Lung microvascular endothelial cell (primary cell): ENCODE measurements at places on chromosomes 4 and X.

GRCh38 chrX:41781500-41781899, 57.5 kb downstream of the GPR82 start:
- DNase-seq: peak; percentile 45

DNA sequence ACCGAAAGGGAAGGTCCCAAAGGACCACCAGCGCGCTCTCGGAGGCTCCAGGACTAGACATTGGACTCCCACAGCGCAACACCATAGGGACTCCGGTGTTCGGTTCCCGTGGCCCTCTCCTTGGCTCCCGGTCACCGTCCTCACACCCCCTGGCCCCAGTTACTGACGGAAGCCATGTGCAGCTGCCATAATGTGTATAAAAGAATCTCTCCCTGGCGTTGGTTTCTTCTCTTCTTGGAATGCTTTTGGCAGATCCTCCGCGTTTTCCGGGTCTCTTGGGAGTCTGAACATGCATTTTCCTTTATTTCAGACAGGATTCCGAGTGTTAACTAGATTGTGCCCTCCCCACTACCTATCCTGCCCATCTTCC, 69.8 kb downstream of the FBXO8 start:
- DNase-seq: no peak

DNA sequence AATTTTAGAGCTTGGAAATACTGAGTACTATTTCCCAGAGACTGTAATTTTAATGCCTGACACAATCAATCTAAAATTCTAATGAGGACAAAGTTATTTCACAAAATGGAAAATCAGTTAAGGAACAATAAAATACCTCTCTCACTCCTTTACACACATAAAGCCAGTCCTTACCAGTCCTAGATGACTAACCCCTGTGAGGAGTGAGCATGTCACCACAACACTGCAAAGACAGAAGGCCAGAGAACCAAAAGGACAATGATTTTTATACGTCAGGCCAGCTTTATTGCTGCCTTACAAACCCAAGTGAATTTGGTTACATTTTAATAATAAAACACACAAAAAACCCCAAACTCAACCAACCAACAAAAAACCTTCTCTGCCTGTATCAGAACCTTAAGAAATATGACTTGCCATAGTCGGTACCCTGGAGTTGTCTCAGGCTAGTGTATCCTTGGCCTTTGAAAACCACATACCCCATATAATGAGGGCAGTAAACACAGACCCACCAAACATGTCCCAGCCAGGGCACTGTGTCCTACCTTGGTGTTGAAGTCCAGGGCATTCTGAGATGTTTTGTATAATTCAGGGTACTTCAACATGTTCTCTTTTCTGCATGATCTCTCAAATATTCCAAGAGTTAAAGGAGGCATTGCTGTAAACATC, 57.6 kb downstream of the SHISA3 start:
- no peak for DNase-seq

DNA sequence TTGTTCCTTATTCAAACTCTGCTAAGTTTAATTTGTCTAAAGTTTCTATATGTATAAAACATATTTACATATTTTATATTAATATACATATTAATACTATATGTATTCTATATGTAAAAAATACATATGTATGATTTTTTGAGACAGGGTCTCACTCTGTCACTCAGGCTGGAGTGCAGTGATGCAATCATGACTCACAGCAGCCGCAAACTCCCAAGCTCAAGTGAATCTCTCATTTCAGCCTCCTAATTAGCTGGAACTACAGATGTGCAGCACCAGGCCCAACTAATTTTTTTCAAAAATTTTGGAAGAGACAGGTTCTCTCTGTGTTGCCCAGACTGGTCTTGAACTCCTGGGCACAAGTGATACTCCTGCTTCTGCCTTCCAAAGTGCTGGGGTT, 684.9 kb downstream of the TRAM1L1 start:
- no peak for DNase-seq

DNA sequence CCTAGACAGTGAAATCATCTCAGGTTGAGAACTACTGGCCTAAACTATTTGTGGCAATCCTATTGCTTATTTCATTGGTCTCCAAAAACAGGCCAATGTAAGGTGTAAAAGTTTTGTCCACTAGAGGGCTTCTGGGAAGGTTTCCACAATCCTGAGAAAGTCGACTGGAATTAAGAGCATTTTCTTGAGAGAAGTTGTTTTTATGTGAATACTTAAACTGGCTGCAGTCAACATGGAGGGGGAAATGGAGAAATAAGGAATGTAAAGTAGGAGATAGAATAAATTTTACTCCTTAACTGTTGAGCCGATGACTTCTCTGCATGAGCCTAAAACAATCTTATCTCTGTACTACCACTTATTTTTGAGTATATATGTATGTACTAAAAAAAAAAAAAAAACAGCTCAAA, 11.0 kb upstream of the EIF4E start:
- peak; percentile 53 for DNase-seq

DNA sequence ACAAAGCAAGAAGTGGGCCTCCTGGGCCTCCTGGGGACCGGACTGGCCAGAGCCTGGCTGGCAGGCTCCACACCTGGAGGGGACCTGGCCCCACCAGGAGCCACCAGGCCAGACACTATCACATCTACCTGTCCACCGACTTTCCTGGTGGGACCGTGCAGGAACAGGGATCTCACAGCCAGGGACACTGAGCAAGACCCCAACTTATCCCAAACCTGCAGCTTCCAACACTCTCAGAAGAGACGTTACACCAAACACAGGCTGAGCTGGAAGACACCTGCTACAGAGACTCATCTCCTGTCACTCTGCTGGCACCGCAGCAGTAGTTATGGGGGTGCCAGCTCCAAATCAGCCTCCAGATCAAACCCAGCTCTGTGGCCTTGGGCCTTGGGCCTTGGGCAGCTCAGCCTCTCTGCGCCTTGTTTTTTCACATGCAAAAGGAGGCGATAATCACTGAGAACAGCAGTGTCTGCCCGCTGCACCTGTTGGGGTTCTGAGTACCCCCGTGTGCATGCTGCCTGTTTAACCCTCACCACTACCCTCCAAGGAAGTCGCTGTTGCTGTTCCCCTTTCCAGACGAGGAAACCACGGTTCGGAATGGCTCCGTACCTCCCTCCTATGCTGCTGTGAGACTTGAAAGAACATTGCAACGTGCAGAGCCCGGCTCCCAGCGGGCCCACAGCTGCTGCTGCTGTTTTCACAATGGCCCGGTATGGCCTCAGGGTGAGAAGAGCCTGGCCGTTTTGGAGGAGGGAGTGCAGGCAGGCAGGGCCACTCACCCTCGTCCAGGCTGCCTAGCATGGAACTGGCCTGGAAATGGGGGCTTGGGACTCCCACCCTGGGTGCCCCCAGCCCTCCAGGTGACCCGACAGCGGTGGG, 69.6 kb downstream of the ADRA2C start:
- no peak for DNase-seq

GRCh38 chr4:90503677-90504076, 376.5 kb downstream of the CCSER1 start:
- DNase-seq: no peak

DNA sequence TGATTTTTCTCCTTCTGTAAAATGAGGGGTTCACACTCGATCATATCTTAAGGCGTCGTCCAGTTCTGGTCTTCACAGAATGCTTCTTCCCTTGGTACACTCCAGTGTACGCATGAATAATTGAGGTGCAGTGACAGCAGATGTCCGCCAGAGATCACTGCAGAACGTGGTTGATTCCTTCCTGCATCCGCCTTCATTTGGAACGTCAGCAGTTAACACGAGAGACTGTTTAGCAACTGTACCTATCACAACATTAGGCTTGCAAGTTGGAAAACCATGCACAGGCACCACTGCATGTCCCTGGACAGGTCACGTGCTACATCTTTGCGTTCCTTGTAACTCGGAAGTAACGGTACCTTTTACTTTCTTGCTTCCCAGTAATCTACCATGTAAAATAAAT, 66.0 kb upstream of the GEMIN8 start:
- peak; percentile 71 for DNase-seq

DNA sequence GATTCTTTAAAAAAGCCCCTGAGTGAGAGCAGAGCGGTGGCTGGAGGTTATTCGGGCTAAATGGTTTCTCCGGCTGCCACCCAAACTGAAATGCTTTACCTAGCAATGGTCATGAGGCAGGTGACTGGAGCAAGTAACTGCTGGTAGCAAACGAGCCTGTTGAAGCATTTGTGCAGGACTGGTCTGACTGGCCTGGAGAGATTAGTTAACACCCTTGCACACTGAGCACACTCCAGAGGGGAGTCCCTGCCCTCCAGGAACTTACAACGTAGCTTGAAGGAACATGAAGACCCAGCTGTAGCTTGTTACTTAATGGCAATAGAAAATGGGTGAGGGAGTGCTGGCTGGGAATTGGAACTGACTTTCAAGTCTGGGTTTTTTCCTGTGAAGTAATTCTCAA, 40.4 kb downstream of the CCNG2 start:
- DNase-seq: no peak

GRCh38 chr4:16158504-16158852, 67.8 kb downstream of the TAPT1 start:
- DNase-seq: no peak

DNA sequence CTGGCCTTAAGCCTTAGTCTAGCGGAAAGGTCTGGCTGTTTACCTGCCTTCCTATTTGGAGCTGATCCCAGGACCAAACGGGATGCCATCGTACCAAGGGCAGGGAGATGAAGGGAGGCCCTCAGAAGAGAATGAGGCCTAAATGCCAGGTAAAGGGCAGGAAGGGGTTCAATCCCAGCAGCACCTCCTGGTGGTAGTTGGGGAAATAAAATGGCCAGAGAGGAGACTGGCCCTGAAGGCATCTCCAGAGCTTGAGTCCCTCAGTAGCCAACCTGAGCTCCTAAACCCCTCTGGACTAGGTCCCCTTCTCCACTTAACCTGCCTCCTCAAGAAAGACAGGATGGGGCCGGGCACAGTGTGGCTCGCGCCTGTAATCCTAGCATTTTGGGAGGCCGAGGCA, 53.7 kb downstream of the KDM5C start:
- DNase-seq: no peak

DNA sequence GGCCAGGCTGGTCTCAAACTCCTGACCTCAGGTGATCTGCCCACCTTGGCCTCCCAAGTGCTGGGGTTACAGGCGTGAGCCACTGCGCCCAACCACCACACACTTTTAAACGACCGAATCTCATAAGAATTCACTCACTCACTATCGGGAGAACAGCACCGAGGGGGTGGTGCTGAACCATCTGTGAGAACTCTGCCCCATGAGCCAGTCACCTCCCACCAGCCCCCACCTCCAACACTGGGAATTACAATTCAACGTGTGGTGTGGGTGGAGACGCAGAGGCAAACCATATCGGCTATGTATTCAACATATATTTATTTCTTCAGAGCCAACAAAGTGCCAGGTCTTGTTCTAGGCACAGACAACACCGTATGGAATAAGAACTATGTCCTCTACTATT, 3.6 kb downstream of the TLR3 start:
- no peak for DNase-seq

GRCh38 chr4:3413217-3413671, 28.5 kb upstream of the HGFAC start:
- DNase-seq: no peak

DNA sequence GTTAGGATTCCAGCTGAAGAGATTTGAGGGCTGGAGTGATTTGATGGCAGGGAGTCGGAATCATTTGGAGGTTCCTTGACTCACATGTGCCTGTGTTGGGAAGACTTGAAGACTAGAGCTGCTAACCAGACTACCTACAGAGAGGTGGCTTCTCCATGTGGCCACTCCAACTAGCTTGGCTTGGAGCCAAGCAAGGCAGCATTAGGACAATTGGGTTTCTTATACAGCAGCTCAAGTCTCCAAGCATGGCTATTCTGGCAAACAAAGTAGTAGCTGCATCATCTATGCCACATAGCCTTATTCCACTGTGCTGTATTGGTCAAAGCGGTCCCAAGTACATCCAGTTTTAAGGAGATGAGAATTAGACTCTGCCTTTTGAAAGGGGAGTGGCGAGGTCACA, 171.7 kb upstream of the SLC4A4 start:
- DNase-seq: no peak

- no peak for DNase-seq
These were observed 58.1 kb downstream of the ADGRG2 start for GRCh38 chrX:19064175-19064574.

DNA sequence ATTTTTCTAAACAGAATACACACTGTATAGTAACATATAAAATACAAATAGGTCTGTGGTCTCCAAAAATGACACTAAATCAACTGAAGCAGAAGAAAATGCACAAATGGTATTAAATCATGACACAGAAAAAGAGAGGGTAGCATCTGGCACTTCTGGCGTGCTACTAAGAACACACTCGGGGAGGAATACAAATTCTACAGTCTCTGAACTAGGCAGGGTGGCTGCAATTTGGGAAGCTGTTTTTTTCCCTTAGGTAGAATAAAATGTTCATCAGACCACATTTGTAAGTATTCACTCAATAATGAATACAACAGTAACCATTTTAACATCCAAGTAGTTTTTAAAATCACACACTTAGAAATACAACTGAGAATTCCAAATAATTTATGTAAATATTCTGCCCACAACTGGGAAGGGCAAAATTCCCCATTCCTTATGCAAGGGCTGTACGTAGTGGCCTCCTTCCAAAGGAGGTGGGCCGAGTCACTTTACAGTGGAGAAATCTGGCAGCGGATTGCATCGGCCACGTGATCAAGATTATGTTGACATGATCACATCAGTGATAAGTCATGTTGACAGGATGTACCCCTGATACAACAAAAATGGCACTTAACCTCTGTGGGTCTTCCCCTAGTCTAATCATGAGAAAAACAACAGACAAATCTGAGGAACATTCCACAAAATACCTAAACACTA, 101.1 kb downstream of the TSPAN5 start:
- peak; percentile 46 for DNase-seq

DNA sequence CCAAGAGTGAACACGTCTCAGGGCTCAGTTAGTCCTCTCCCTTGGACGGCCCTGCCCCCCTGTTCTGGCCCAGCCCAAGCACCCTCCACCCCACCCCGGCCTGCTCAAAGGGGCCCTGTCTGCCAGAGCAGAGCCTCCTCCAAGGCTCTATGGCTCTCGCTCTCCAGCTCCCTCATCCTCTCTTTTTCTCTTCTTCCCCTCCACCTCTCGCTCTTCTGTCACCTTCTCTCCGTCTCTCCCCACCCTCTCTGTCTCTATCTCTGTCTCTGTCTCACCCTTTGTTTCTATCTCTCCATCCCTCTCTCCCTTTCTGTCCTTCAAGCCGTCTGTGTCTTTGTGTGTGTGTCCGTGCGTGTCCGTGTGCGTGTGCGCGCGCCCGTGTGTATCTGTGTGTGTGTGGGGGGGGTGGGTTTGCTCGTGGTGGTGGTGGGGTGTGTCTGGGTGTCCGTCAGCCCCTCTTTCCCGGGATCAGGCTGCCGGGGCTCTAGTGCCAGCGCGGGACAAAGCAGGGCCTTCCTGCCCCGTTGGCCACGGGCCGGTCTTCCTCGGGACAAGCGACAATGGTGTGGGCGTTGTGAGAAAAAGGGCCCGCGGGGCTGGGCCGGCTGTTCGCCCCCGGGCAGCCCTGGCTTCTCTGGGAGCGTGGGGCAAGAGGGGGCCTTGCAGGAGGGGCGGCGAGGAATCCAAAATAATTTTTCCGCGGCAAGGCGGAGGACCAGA, 8.7 kb downstream of the FRG2 start:
- no peak for DNase-seq

DNA sequence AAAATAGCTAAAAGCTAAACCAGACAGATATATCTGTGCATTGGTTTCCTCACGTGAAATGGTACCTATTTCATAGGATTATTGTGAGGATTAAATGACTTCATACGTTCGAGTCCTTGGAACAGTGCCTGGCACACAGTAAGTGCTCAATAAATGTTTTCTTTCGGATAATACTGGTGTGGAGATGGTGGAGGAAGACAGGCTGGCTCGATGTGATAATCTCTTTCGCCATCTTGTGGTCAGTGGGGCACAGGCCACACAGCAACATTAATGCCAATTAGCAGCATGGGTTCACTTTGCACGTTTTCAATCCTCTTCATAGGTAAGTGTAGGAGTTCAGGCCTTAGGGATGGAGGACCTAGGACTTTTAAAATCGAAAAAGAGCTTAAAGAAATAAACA, 9.3 kb downstream of the PAGE4 start:
- DNase-seq: peak; percentile 65
